ENCODE measurements at places on chromosomes 13 and 19. TPM values are rescaled to one million over a fixed set of nuclear protein-coding genes. Genes with fewer than 3 reads are reported as not detected.

ENOX1 gene
- polyA plus RNA-seq = 6.8 TPM

SPC24 gene
- polyA plus RNA-seq = 0.65 TPM

DPF1 gene
- not detected for polyA plus RNA-seq

POLD1 gene
- 17.8 TPM for polyA plus RNA-seq

MTUS2 gene
- polyA plus RNA-seq = 0.22 TPM

CEACAM3 gene
- not detected for polyA plus RNA-seq

HIPK4 gene
- not detected for polyA plus RNA-seq

PCDH9 gene
- polyA plus RNA-seq = 1.6 TPM

GNG7 gene
- 13.4 TPM for polyA plus RNA-seq

NTN5 gene
- 0.52 TPM for polyA plus RNA-seq

ZNF471 gene
- 2.6 TPM for polyA plus RNA-seq

VSTM2B gene
- not detected for polyA plus RNA-seq

DACT3 gene
- 5.4 TPM for polyA plus RNA-seq

TSSK6 gene
- 1.4 TPM for polyA plus RNA-seq

TRPC4 gene
- polyA plus RNA-seq = 0.62 TPM

CD37 gene
- polyA plus RNA-seq = 3.8 TPM
